Left renal pelvis (tissue), 4 donors: ENCODE measurements at places on chromosomes 4 and X.

- no peak for DNase-seq
These were observed 468.5 kb downstream of the PDGFC start for GRCh38 chr4:156503119-156503518.

GRCh38 chrX:118221270-118221669, 104.7 kb upstream of the KLHL13 start:
- no peak for DNase-seq

DNA sequence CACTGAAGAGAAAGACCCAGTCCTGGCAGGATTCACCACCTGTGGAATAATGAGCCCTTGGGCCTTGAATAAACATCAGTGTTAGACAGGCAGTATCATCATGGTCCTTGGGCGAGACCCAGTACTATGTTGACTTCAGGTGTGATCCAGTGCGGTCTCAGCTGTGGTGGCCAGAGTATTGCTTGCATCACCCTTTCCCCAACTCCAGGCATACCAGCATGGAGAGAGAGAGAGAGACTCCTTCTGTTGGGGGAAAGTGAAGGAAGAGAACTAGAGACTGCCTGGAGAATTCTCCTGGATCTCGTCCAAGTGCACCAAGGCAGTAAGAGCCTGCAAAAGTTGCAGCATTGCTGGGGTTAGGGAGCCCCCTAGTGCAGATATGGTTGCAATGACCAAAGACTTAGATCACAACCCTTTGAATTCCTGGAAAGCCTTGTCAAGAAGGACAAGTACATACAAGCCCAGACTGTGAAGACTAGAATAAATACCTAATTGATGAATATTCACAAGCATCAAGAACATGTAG, 61.1 kb upstream of the VAMP7 start:
- DNase-seq, result peak; percentile 25

DNA sequence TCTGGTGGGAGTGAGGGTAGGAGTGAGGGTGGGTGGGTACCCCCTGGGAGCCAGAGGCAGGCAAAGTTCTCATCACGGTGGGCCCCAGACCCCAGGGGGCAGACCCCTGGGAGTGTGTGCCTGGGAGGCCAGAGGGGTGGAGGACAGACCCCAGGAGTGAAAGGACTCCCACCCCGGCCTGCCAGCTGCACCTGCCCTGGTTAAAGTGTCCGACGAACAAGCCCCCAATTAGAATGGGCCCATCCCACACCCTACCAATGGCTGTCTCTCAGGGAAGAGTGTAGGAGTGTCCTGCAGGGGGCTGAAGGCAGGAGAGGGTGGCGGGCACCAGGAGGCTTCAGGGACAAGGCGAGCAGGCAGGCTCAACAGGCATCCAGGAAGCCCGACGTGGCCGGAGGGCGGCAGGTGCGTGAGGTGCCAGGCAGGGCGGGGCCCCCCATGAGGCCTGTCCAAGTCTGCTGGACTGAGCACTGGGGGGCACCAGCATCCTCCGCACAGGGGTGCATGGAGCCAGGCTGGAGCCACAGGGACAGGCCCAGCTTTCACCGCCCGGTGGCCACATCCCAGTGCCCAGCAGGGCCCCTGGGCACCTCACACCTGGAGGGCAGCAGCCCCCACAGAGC, 8.7 kb downstream of the PDE6B start:
- DNase-seq, result no peak

- no peak for DNase-seq
These were observed 138.9 kb downstream of the DCAF12L2 start for GRCh38 chrX:126027229-126027628.

DNA sequence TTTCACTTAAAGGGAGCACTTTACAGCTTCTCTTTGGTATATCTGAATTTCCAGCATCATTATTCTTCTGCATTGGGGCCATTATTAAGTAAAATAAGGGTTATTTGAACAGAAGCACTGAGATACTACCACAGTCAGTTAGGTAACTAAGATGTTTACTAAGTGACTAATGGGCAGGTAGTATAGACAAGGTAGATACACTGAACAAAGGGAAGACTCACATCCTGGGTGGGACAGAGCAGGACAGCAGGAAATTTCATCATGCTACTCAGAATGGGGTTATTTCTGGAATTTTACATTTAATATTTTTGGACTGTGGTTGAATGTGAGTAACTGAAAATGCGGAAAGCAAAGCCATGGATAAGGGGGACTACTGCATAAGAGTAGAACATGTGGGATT, 316.0 kb downstream of the CCSER1 start:
- no peak for DNase-seq

- DNase-seq, result no peak
These were observed 32.8 kb upstream of the SHISA3 start for GRCh38 chr4:42364266-42365053.

GRCh38 chr4:1367230-1367935, 20.4 kb downstream of the UVSSA start:
- DNase-seq, result no peak
